Glomerular endothelial cell (primary cell): ENCODE measurements at places on chromosomes 5 and 9. TPM values are rescaled to one million over a fixed set of nuclear protein-coding genes. Genes with fewer than 3 reads are reported as not detected.

Gene PTGS1
- total RNA-seq = 1.1 and 4.2 TPM in 2 replicates

Gene DND1
- total RNA-seq = 0.29 and 1.1 TPM in 2 replicates

Gene TPPP
- 0.19 and 0.58 TPM in 2 replicates for total RNA-seq

Gene TSSK1B
- not detected in 2 replicates for total RNA-seq

Gene CDKN2B
- total RNA-seq = 36.5 and 49.7 TPM in 2 replicates

Gene CEL
- 0.34 and 0.99 TPM in 2 replicates for total RNA-seq

Gene MUSK
- not detected in 2 replicates for total RNA-seq

Gene ENHO
- total RNA-seq = not detected in 2 replicates
